ENCODE measurements at places on chromosomes 6 and 20. TPM values are rescaled to one million over a fixed set of nuclear protein-coding genes. Genes with fewer than 3 reads are reported as not detected.

The RSPO4 gene
- under 0.01 TPM for total RNA-seq

The CLDN20 gene
- total RNA-seq: not detected

The SDC4 gene
- 0.82 TPM for total RNA-seq

The GGTLC1 gene
- not detected for total RNA-seq

The SLC32A1 gene
- total RNA-seq: 7.7 TPM

The DYNLRB1 gene
- 50.1 TPM for total RNA-seq

The COL11A2 gene
- 1.2 TPM for total RNA-seq

The LBP gene
- not detected for total RNA-seq

The RIPPLY2 gene
- 21.6 TPM for total RNA-seq

The RNF39 gene
- not detected for total RNA-seq

The ARHGAP40 gene
- total RNA-seq: 0.41 TPM

The OXT gene
- not detected for total RNA-seq

The FANCE gene
- total RNA-seq: 14.3 TPM

The STMN3 gene
- 104 TPM for total RNA-seq

The SAMD5 gene
- total RNA-seq: 11.8 TPM

The CDH26 gene
- total RNA-seq: 0.41 TPM

The PDE7B gene
- 16.3 TPM for total RNA-seq

The LGSN gene
- 0.82 TPM for total RNA-seq

The LRRC1 gene
- total RNA-seq: 10.6 TPM

The CDH4 gene
- 22.8 TPM for total RNA-seq

The DPPA5 gene
- total RNA-seq: not detected

The ZNF343 gene
- total RNA-seq: 8.6 TPM

The SNPH gene
- 21.6 TPM for total RNA-seq

The GSTA1 gene
- total RNA-seq: not detected

The LAMP5 gene
- 12.6 TPM for total RNA-seq

The GPLD1 gene
- 10.6 TPM for total RNA-seq

The SFTA2 gene
- total RNA-seq: not detected

The OVOL2 gene
- 0.41 TPM for total RNA-seq

The BPIFB2 gene
- not detected for total RNA-seq

The GABRR2 gene
- total RNA-seq: under 0.01 TPM

The MAP3K5 gene
- 18.3 TPM for total RNA-seq

Data from frontal cortex (tissue), 4 donors.